ENCODE measurements at places on chromosomes 4 and X. TPM values are rescaled to one million over a fixed set of nuclear protein-coding genes. Genes with fewer than 3 reads are reported as not detected.

GRCh38 chrX:137166591-137166990, 132.8 kb upstream of the GPR101 start:
- no peak for DNase-seq

- peak; percentile 68 for DNase-seq
These were observed 61.6 kb upstream of the ARSJ start for GRCh38 chr4:114041117-114041475.

GRCh38 chr4:38313999-38314561, 349.9 kb upstream of the KLF3 start:
- peak; percentile 88 for DNase-seq

DNA sequence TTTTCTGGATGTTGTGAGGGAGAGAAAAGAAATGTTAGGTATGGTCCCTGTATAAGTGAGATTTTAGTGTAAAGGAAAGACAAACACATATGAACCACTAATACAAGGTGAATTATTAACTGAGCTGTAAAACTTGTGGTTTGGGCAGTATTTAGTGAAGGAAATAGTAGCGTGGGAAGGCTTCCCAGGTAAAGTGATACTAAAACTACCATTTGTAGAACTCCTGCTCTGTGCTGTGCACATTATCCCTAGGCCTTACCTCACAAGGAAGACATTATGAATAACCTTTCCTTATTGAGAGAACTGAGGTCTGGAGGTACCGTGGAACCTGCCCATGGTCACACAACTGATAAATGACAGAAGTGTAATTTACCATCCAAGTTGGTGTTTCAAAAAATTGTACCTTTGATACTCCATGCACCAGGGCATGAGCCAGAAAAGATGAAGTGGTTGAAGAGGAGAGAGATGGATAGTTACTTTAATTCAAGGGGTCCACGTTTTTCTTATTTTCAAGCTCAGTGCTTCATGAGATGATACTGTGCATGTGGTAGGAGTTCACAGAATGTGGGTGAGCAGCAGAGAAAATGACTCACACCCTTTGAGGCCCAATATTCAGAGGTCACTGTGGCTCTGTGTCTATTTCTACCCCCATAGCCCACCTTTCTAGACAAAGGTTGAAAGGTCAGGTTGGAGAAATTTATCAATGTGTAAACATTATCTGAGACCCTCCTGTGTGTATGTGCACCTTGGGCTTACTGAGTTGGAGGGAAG, 2.6 kb upstream of the VSIG4 start:
- no peak for DNase-seq

DNA sequence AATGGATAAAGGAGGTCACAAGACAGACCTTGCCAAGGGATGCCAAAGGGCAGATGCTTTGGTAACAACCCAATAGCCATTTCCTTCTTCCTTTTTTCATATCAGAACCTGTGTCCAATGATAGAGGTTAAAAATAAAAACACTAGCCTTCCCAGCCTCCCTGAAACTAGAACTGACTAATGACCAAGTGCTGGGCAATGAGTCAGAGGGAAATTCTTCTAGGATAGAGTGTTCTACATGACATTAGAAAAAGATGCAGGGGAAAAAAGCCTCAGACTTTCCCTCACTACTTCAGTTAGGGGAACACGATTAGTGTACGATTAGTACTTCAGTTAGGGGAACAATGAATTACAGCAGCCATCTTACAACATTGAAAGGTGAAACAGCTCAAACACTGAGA, 29.3 kb upstream of the FAM47C start:
- peak; percentile 31 for DNase-seq

DNA sequence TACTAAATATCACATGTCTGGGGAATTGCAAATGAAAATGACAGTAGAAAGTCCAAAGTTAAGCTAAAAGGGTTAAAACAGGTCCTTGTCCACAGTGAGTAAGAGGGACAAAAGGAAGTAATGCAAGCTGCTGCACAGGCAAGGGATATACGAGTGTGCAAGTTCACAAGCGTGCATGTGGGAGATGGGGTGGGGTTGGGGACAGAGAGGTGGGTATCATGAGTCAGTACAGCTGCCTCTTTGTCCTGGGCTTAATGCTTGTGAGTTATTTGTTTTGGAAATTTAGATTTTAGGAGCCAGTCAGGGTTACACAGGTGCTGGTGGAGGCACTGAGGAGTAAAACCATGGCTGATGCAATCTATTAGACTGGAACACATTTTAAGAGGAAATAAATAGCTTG, 3.3 kb upstream of the GPRASP2 start:
- no peak for DNase-seq

The FAAH2 gene
- 0.83 TPM for total RNA-seq

The FGD1 gene
- 5.5 TPM for total RNA-seq

The CT83 gene
- not detected for total RNA-seq
